KBM-7 (cell line): ENCODE measurements at places on chromosomes 11 and 22.

DNA sequence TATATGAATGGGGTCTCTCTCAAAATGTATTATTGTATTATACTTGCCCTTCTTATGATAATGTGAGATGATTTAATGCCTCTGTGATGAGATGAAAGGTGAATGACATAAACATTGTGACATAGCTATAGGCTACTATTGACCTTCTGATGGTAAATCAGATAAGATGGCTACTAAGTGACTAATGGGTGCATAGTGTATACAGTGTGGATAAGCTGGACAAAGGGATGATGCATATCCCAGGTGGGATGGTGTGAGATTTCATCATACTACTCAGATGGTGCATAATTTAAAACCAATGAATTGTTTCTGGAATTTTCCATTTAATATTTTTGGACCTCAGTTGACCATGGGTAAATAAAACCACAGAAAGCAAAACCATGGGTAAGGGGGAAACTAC is 243.5 kb downstream of the SBF2 start:
- no peak for DNase-seq

- no peak for DNase-seq
These were observed 11.9 kb upstream of the MRPL11 start for GRCh38 chr11:66450560-66450959.

DNA sequence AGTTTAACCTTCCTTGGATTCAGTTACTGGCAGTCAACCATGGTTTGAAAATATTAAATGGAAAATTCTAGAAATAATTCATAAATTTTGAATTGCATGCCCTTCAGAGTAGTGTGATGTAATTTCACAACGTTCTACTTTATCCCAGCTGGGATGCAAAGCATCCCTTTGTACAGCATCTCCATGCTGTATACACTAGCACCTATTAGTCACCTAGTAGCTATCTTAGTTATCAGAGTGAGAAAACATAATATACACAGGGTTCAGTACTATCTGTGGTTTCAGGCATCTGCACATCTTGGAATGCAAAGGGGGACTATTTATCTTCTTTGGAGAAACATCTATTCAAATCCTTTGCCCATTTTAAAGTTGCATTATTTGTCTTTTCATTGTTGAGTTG is 30.8 kb downstream of the CBL start:
- no peak for DNase-seq

DNA sequence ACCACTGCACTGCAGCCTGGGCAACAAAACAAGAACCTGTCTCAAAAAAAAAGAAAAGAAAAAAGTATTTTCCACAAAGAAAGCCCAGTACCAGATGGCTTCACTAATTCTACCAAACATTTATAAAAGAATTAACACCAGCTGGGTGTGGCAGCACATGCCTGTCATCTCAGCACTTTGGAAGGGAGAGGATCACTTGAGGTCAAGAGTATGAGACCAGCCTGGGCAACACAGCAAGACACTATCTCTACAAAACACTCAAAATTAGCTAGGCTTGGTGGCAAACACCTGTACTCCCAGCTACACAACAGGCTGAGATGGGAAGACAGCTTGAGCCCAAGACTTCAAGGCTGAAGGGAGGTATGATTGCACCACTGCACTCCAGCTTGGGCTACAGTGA is 20.1 kb downstream of the RSF1 start:
- DNase-seq: no peak

DNA sequence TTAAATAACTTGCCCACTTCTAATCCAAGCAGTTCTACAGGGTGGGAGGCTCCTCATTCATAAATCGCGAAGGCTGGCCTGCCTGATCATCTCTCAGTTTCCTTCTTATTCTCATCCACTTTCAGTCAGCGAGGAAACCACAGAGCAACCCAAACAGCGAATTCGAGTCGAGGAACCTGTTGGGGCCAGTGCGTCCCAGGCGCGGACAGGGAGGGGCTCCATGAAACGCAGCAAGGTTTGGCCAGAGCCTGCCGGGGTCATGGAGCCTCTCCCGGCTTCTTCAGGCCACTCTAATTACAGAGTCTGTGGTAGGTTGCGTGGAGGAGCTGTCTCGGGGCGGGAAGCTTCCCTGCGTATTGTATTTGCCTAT is 741 bp upstream of the NAV2 start:
- no peak for DNase-seq

GRCh38 chr11:116257092-116257491 is 515.7 kb downstream of the BUD13 start:
- no peak for DNase-seq

GRCh38 chr11:29448246-29448877 is 568.5 kb downstream of the KCNA4 start:
- DNase-seq: peak; percentile 12

GRCh38 chr11:36103933-36104530 is 160.2 kb downstream of the LDLRAD3 start:
- DNase-seq: no peak

DNA sequence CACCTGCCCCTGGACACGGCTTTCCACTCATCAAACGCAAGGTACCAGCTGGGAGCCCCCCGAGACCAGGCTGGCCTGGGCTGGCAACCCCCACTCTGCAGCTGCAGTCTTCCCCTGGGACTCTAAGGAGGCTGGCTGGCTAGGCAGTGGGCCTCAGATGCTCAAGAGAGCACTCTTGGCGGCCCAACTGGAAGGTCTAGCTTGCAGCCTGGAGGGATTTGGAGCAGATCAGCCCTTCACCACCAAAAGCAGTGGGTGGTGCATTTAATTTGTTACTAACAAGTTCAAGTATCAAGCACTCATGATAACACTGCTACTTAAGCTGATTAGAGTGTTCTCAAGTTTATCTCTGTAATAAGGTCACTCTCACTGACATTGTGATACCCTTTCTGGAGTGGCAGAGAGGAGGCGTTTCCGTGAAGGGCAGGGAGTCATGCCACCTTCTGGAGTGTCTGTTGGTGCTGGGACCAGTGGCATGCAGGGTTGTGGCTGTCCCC is 21.5 kb downstream of the C22orf23 start:
- DNase-seq: no peak

DNA sequence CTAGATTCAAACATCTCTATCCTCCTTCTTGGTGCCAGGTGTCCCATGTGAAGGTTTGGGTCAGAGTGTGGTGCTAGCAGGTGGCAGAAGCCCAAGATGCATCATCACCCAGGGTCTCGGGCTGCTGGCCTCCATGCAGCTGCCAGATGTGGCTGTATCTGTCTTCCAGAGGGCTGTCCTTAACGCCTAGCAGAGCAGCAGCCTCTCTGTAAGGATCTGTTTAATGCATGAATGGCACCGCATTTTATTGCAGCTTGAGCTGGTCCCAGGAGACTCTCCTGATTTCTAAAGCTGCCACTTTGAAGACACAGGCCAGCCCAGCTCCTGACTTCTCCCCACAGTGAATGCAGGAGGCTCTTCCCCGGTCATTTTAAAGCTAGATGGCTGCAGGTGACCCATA is 26.3 kb downstream of the SLC1A2 start:
- no peak for DNase-seq

GRCh38 chr22:21857481-21857914 is 9.9 kb downstream of the MAPK1 start:
- no peak for DNase-seq

- DNase-seq: no peak
These were observed 41.4 kb upstream of the SMIM38 start for GRCh38 chr11:69114362-69114761.

DNA sequence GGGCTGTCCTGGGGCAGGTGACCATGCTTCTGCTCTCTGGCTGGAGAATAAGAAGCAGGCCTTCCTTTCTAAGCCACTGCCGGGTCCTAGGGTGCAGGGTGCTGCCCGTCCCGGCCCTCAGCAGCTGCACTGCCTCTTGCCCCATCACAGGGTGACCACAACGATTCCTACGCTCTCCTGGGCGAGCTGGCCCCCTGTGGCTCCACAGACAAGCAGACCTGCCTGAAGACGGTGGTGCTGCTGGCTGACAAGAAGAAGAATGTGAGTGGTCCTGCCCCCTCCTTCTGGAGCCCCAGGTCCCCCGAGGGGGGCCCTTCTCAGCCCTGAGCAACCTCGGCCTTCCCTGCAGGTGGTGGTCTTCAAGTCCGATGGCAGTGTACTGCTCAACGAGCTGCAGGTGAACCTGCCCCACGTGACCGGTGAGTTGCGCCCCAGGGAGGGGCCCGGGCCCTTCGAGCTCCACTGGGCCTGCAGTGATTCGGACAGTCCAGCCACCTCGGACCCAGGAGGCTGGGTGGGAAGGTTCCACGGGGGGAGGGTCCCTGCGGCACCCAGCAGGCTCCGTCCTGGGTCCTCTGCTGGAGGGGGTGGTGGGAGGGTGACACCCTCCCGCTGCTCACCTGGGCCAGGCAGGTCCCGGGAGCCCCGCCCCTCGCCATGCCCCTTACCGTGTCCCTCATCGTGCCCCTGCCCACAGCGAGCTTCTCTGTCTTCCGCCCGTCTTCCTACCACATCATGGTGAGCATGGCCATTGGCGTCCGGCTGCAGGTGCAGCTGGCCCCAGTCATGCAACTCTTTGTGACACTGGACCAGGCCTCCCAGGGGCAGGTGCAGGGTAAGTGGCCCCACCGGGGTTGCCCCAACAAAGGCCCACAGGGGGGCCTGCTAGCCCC is 8.3 kb downstream of the MUC2 start:
- no peak for DNase-seq

- DNase-seq: peak; percentile 57
These were observed 56.1 kb downstream of the HSD17B12 start for GRCh38 chr11:43736502-43737200.

- DNase-seq: no peak
These were observed 1272.2 kb downstream of the LRRC4C start for GRCh38 chr11:40187295-40187694.

- no peak for DNase-seq
These were observed 592 bp upstream of the NLRX1 start for GRCh38 chr11:119167933-119168332.

GRCh38 chr11:106331176-106331575 is 253.7 kb downstream of the AASDHPPT start:
- DNase-seq: no peak

DNA sequence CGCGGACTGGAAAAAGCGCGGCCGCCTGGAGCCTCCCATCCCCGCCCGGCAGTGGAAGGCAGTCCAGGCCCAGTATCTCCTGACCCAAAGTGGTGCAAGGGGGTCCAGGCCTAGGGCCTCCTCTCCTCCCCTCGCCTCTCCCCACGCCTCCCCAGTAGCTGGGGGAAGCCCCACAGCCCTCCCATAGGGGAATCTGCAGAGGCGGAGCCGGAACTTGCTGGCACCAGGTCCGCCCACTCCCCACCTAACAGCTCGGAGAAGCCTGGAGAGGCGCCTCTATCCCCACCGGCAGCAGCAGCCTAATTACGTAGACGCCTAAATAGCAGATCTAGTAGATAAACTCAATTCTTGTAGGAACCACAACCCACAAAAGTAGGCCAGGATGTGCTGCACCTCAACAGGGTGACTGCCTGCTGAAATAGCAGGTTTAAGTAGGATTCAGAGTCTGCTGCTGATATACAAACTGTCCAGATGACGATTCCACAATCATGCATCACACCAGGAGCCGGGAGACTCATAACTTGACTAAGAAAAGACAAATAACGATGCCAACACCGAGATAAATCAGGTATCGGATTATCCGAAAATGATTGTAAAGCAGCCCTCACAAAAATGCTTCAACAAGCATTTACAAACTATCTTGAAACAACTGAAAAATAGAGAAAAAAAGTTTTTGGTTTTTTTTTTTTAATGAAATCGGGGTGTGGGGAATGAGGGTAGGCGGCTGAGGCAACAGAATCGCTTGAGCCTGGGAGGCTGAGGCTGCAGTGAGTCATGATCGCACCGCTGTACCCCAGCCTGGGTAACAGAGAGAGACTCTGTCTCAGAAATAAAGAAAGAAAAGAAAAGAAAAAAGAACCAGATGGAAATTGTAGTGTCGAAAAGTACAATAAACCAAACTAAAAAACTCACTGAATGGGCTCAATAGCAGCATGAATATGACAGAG is 11.4 kb upstream of the BRD1 start:
- peak; percentile 72 for DNase-seq

DNA sequence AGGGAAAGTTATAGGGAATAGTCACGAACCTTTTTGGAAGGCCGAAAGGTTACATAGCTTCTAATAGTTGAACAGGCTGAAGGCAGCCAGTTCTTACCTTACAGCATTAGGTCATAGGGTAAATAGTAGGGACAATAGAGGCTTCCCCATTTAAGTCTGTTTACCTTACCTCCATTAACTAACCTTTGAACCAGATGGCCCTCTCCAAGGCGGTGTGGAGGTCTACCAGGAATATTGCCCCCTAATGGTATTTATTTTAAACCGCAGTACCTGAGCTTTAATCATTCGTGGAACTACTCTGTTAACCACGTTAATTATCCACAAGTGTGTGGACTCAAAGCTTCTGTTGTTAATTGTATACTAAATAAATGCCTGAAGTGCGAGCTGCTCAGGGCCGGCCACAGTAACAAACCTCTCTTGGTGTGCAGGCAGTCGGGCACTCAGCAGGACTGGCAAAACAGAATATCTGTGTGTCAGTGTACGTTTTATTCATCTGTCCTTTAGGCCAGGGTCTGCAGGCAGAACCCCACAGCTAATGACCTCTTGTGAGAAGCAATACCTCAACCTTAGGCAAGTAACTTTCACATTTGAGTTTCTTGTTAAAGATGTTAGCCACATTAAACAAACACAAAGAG is 81.7 kb downstream of the PRCP start:
- DNase-seq: no peak

- no peak for DNase-seq
These were observed 30.2 kb downstream of the TP53I11 start for GRCh38 chr11:44920451-44920850.

GRCh38 chr11:118145285-118146227 is 7.1 kb downstream of the SCN4B start:
- DNase-seq: peak; percentile 86

- DNase-seq: no peak
These were observed 138.1 kb upstream of the SORL1-AS1 start for GRCh38 chr11:121590772-121591404.

GRCh38 chr11:78901831-78902230 is 327.2 kb upstream of the NARS2 start:
- no peak for DNase-seq

DNA sequence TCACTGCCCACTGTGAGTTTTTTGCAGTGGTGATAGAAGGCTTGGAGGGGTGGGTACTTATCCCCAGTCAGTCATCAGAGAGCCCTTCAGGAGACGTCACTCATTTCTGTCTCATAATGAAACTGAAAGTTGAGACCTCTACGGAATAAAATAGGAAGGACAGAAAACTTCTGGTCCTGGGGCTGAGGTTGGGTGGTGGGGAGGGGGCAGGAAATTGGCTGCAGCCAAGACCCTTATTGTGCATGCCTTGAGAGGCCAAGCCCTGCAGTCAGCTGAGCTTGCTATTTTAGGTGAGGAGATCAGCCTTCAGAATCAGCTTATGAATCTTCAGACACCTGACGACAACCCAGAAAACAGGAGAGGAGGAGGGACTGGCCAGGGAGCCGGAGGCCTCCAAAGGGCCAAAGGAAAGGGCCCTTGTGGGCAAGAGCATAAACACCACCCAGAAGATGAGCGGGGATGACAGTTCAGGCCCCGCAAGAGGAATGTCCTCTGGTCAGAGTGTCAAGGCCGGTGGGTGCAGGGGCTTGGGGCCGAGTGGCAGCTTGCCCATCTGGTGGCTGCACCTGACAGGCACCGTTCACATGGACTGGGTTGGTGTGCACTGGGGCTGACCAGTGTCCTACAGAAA is 17.9 kb upstream of the ADA2 start:
- DNase-seq: peak; percentile 11
